ENCODE measurements at places on chromosomes 7 and 10.
A peak's percentile ranks its signal among the peaks of the same experiment; 100 is the strongest.

DNA sequence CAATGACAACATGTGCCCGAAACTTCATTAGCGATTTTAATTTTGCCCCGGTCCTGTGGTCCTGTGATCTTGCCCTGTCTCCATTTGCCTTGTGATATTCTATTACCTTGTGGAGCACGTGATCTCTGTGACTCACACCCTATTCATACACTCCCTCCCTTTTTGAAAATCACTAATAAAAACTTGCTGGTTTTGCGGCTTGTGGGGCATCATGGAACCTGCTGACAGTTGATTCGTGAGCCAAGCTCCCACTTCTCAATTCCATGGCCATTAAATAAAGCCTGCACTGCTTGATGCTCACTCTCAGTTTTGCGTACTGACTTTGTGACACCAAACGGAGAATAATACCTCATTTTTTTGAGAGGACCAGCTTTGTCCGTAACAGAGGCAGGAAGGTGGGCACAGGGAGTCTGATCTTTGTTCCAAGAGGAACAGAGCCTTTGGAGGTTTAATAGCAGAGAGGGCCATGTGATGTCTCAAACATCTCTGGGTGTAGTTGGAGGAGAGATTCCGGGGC lies 3.8 kb upstream of the ADAMTS14 start:
- no peak for DNase-seq

DNA sequence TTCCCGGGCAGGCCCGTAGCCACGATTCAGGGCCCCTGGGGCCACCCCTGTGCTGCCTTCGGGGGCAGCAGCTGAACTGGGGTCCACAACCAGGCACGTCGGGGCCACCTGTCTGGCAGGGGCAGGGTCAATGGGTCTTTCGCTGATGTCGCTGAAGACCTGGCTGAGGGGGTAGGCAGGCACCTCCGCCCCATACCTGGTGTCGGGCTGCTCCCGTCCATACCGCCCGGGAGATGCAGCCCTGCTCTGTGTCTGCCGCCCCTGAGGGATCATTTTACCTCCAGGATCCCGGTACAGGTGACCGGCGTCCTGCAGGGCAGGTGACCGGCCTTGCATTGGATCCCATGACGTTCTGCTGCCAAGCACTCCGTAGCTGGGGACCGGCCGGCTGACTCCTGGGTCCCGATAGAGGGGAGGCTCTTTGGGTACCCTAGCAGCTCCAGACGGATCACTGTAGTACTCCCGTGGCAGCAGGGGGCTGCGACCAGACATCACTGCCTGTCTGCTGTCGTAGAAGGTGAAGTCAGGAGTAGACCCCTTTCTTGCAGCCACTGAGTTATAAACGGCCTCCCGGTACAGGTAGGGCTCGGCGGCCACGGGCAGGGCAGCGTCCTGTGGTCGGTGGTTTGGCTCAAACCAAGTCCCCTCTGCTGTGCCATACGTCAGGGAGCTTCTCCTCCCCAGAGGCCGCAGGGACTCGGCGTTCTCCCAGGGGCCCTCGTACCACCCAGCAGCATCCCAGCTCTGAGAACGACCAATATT lies 85.2 kb downstream of the ZRANB1 start:
- no peak for DNase-seq

DNA sequence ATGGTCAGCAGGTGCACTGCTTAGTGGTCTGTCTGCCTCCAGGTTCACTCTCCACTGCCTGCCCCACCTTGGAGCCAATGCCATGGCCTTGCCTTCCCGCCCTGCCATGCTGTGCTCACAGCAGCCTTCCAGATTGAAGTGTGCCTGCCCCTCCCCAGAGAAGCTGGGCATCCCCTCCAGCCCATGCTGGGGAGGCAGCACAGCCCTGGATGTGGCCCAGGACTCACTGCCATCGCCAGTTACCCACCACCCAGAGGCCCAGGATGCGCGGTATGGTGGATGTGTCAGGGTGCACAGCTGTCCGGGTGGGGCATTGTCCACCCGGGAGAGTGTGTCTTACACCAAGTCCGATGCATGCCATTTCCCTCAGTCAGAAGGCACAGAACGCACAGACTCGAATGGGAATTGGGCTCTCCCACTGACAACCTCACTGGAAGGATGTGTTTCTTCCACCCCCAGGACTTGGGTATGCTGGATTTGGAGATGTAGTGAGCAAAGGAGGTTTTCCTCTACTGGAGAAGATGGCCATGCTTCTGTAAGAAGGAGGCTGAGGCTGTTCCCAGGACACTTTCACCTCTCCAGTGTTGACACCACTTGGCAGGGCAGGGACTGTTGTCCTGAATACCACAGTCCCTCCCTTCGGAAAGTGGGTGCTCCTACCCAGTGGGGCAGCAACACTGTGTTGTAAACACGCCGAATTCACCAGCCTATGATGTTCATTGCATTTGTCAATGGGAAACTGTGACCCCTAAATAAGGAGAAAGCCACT lies 122.0 kb downstream of the ADARB2 start:
- no peak for DNase-seq

GRCh38 chr7:158911145-158911544 lies 54.8 kb downstream of the DYNC2I1 start:
- no peak for DNase-seq

- DNase-seq = no peak
Observed at GRCh38 chr7:114182837-114183236, 231.8 kb upstream of the FOXP2 start.

GRCh38 chr10:93098816-93099215 lies 25.1 kb downstream of the CYP26A1 start:
- no peak for DNase-seq

- no peak for DNase-seq
Observed at GRCh38 chr7:43850348-43851116, 18.8 kb downstream of the MRPS24 start.

- no peak for DNase-seq
Observed at GRCh38 chr7:6409944-6410693, 37.6 kb downstream of the DAGLB start.

DNA sequence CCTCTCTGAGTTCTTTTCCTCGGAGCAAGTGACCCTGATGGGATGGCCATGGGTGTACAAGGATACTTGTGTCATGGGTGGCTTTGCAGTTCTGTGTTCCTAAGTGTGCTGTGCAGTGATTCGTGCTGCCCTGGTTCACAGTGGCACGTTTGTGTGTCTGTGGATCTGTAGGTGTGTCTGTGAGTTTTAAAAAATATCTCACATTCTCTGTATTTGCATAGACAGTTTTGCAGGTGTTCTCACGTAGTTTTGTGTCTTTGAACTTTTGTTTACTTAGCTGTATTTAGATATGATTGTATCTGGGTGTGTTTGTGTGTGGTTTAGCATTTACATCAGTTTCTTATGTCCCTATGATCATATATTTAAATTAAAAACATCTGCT lies 3.7 kb downstream of the ZNF775 start:
- no peak for DNase-seq

GRCh38 chr10:44390585-44391072 lies 5.7 kb upstream of the CXCL12 start:
- no peak for DNase-seq

DNA sequence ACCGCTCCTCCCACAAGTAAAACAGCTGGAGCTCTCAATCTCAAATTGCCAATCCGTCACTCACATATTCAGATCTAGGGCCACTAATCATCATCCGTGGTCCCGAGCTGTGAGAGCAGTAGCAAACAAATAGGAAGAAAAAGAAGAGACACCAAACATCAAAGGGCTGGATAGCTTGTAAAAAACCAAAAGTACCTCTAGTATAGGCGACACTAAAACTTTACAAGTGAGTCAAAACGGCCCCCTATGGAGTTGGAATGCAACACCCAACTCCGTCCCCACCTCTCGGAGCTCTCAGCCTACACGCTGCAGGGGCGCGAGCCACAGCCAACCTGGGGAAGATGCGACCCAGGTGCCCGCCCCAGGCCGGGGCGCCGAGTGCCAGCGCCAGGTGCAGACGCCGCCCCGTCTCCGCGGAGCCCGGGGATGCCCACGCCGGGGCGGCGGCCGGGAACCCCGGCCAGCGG lies 581 bp downstream of the FAM3C start:
- DNase-seq = peak; percentile 31

DNA sequence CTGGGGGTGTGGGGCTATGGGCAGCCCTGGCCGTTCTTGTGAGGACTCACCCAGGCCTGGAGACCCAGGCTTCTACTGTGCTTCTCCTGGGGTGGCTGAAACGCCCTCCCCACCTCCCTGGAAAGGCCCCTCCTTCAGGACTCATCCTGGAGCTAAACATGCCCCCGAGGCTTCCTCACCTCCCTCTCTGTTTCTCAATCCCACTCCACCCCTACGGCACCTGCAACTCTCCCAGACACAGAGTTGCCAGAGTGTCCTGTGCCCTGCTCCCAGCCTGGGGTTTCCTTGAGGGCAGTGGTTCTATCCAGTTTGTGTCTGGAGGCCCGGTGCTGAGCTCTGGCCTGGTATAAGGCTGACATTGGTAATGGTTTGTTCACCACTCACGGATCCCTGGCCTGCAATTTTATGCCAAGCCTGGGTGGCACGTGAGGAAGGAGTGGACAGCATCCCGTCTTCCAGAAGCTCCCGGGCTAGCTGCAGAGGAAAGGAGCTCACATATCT lies 68.0 kb downstream of the GRID1 start:
- DNase-seq = no peak

DNA sequence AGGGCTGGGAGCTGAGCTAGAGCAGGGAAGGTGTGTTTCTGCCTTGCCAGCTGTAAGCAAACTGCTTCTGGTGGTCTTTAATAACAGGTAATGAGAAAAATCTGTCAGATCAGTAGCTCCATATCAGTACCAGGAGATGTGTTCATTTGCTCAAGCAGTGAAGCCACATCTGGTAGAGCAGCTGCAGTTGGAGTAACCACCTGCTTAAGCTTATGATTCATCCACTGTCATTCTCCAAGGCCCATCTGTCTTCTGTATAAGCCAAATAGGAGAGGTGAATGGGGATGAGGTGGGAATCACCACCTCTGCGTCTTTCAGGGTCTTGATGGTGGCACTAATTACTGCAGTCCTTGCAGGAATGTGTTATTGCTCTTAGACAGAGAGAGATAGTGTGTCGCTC lies 18.4 kb upstream of the COBL start:
- no peak for DNase-seq

DNA sequence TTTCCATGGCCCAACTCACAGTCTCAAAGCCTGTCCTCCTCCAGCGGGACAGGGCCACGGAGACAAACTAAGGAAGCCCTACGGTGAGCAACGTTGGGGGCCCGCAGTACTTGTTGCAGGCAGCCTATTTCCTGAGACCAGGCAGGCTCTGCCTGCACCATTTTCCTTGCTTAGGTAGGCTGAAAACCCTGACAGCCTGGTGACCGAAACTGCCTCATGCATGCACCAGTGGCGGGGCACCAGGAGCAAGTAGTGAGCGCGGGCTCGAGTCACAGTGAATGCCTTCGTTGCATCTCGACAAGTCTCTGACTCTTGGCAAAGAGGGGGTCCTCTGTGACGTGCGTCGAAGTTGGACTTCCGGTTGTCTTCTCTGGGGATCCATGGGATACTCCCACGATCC lies 23.3 kb upstream of the ZNF273 start:
- no peak for DNase-seq

DNA sequence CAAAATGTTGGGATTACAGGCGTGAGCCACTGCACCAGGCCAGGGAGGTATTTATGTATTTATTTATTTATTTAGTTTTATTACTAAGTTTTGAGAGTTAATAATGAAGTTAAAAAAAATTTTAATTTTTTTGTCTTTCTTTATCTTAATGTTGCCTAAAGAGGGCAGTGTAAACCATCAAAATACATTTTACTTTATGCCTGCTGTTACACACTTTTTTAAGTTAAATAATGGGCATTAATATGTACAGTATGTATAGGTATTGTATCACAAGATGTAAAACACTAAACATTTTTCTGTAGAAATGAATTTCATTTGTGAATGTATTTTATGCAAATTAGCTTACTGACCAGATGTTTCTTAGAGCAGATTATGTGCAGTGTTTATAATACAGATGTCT lies 129.4 kb downstream of the AASS start:
- no peak for DNase-seq

- no peak for DNase-seq
Observed at GRCh38 chr7:102454468-102454867, 10.2 kb downstream of the ALKBH4 start.

- DNase-seq = no peak
Observed at GRCh38 chr7:114554781-114555537, 140.3 kb downstream of the FOXP2 start.

DNA sequence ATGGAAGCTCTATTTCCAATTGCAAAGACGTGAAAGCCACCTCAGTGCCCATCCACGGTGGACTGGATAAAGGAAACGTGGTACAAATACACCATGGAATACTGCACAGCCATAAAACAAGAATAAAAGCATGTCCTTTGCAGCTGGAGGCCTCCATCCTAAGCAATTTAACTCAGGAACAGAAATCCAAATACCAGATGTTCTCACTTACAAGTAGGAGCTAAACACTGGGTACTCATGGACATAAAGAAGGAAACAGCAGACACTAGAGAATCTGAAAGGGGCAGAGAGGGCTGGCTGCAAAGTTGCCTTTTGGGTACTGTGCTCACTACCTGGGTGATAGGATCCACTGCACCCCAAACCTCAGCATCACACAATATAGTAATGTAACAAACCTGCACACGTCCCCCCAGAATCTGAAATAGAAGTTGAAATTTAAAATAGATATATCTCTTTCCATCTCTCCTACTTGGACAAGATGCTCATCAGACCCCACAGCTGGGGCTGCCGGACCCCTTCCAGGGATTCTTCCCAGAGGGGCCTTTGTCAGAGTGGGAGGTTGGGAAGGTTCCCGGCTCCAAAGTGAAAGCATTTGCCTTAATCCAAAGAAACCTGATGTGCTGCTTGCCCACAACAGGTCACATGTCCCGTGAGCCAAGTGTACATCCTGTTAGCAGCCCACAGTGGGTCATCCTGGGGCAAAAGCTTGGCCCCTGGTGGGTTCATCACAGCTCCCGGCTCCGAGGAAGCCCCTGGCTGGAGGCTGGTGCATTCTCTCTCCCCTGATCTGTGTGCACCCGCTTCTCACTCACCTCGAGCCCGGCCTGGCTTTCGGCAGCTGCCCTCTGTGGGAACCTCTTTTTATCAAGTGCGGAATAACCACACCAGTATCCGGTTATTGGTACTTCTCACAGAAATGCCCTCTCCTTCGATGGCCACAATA lies 172.3 kb upstream of the PPP2R2D start:
- DNase-seq = no peak

DNA sequence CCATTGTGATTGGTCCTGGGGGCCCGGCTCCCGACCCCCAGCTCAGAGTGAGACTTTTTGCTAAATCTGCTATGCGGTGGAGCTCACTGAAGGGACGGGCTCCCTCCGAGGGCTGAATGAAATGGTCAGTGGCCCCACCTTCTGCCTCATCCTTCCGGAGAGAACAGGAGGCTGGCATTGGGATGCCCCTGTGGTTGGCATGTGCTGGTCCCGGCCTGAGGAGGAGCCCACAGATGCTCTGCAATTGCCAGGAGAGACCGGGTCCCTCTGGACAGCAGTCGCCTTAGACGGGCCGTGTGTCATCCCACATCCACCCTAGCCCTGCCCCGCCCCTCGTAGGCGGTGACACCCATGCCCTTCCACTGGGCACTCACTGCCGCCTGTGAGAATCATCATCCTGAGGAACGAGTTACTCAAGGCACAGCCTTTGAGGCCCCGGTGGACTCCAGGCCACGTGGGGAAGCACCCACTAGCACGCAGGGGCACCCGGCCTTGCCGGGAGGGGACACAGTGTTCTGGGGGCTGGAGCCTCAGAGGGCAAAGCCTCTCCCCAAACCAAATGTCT lies 21.2 kb upstream of the DPYSL4 start:
- no peak for DNase-seq

GRCh38 chr10:132692311-132692710 lies 93.6 kb downstream of the NKX6-2 start:
- DNase-seq = no peak

- no peak for DNase-seq
Observed at GRCh38 chr10:126387931-126388911, at the start of gene ADAM12. Gene ADAM12, minus strand, starts transcription at chr10:126388477. Its CDS starts 332 bp downstream, at chr10:126388145.

- no peak for DNase-seq
Observed at GRCh38 chr10:97047083-97047736, 138.5 kb downstream of the SLIT1 start.

- DNase-seq = no peak
Observed at GRCh38 chr7:7433811-7434210, 101.9 kb downstream of the COL28A1 start.

All from activated T-cell treated with anti-CD3 and anti-CD28 coated beads for 4 hours (primary cell).